Esophagus squamous epithelium (tissue), 5 donors: ENCODE measurements at places on chromosomes 7 and 10.

DNA sequence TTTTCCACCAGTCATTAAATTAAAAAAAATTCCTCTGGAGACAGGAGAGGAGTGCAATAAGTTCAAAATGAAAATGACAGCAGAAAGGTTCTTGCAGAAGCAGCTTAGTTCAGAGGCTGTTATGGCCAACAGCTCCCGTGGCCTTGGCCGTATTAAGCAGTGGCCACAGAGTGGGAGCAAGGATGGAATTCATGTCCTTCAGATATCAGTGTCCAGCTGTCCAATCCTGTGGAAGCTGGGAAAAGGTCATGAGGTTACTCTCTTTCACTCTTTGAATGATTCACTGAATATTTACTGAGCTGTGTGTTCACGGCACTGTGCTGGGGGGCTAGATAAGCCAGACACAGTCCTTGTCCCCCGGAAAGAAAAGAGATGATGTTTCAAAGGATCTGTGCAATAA is 231.8 kb downstream of the BMPER start:
- no peak for DNase-seq

GRCh38 chr10:76074659-76075058 is 643.2 kb downstream of the LRMDA start:
- DNase-seq, result no peak

GRCh38 chr7:148144827-148145226 is 445.7 kb upstream of the C7orf33 start:
- no peak for DNase-seq

DNA sequence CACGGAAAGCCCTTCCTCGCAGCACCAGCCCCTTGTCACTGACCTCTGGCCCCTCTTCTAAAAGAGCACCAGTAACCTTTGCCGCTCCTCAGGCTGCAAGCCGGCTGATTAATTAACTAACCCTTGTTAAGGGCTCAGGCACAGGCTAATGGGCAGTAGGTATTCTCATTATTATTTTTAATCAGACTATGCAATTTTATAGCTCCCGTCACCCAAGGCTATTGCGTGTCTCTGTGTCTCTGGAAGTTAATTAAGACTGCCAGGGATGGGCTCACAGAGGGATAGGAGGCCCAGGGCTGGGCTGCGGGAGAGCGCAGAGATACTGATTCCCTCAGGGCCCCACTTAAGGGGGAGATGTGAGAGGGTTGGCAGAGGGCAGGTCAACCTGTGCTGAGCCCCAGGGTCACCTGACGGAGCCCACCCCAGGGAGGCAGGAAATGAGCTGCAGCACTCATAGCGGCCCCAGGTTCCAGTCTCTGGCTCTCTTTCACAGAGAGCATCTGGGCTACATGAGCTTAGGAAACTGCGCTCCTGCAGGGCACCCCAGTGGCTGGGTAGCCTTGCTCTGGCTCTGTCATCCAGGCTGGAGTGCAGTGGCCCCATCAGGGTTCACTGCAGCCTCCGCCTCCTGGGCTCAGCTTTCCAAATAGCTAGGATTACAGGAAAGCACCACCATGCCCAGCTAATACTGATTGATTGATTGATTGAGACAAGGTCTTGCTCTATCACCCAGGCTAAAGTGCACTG is 92.2 kb upstream of the LRRC4 start:
- DNase-seq, result no peak

- DNase-seq, result no peak
These were observed 757 bp upstream of the NRCAM start for GRCh38 chr7:108456845-108457540.

DNA sequence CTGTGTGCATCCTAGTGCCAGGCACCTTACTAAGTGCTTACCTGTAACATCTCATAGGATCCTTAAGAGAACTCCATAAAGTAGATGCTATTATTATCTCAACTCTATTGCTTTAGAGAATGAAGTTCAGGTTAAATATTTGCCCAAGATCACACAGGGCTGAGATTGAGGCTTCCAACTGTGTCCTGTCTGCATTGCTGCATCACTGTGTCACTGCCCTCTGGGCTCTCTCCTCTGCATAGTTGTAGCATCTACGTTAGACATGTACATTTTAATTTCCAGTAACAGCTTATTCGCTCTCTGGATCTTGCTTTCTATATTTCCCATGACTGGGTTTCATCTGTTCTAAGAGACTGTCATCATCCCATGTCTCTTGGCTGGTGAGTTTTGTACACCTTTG is 63.6 kb upstream of the FZD8 start:
- DNase-seq, result no peak

DNA sequence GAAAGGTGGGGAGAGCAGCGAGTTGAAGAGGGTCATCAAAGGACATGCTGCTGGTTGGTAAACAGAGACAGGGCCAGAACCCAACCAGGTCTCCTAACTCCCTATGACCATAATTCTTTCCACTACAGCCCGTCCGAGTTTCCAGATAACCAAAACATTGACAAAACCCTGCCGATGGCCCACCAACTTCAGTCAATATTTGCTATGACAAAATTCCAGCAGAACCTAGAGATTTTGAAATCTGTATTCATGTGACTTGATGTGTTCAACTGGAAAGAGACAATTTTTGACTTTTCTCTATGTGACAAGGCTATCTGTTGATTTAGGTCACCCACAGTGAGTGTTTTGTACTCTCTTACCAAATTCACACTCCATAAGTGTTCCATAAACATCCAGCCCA is 86.7 kb downstream of the NHLRC2 start:
- no peak for DNase-seq

DNA sequence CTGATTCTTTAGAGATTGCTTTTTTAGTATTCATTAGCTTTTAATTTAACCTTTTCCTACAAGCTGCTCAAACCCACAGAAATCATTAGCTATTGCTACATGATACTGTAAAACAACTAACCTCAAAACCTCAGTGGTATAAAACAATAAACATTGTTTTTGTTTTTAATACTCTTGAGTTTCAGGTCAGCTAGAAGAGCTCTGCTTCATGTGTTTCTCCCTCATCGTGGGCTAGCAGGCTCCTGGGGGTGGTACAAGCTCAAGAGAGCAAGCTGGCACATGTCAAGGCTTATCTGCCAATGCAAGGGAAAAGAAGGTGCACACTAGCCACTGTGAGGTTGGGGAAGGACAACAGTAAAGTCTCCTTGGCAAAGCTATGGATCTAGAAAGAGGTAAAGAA is 232.9 kb upstream of the PHF14 start:
- DNase-seq, result no peak

DNA sequence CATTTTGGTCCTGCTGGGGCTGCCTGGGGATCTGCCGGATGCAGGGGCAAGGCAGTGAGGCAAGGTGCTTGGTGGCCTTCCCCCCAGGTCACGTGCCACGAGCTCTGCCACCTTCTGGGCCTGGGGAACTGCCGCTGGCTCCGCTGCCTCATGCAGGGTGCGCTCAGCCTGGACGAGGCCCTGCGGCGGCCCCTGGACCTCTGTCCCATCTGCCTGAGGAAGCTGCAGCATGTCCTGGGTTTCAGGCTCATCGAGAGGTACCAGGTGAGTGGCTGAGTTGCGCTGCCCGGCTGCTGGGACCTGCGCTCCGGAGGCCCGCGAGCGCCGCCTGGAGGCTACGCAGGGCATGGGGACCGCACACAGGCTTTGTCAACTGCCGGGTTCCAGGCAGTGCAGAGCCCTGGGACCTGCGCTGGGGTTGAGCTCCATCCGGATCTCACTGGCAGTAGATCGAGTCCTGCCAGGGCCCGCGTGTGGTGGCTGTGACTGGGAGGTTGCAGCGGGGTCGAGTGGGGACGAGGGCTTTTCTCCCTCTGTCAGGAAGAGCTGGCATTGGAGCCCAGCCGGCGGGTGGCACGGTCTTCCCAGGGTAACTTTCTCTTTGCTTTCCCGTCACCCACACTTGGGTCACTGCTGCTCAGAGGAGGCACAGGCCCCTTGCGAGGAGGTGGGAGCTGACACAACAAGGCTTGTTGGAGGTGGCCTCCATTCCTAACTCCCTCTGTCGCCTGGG is 21.7 kb downstream of the AMZ1 start:
- no peak for DNase-seq
